ENCODE measurements at places on chromosomes 1 and 21.

DNA sequence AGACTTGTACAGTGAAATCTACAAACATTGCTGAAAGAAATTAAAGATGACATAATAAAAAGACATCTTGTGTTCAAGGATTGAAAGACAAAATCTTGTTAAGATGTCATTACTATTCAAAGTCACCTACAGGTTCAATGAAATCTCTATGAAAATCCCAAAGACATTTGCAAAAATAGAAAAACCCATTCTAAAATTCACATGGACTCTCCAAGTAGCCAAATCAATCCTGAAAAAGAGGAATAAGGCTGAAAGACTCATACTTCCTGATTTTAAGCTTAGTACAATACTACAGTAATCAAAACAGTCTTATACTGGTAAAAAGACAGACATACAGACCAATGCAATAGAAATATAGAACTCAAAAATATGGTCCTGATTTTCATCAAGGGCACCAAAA is 78.6 kb downstream of the PCSK9 start:
- no peak for DNase-seq
- H3K27ac ChIP-seq: no peak overlapping the region
- no peaks in the 10 kb centered on the region for H3K4me1 ChIP-seq
- H3K4me3 ChIP-seq: no peak overlapping the region
- peaks cover 4% of the 10 kb centered on the region for H3K36me3 ChIP-seq
- H3K27me3 ChIP-seq: no peaks in the 10 kb centered on the region

GRCh38 chr21:41482301-41482700 is 25.7 kb downstream of the TMPRSS2 start:
- no peaks in the 10 kb centered on the region for H3K36me3 ChIP-seq
- H3K4me1 ChIP-seq: peaks cover 35% of the 10 kb centered on the region
- no peak overlapping the region for H3K4me3 ChIP-seq
- no peak for DNase-seq

GRCh38 chr21:39666026-39666425 is 53.3 kb downstream of the B3GALT5 start:
- no peaks in the 10 kb centered on the region for H3K36me3 ChIP-seq
- H3K4me3 ChIP-seq: no peak overlapping the region
- H3K27ac ChIP-seq: no peak overlapping the region
- no peaks in the 10 kb centered on the region for H3K27me3 ChIP-seq

GRCh38 chr1:41856944-41857285 is 61.8 kb downstream of the HIVEP3 start:
- H3K27me3 ChIP-seq: no peaks in the 10 kb centered on the region
- H3K27ac ChIP-seq: no peak overlapping the region
- no peak for DNase-seq
- no peak overlapping the region for H3K4me3 ChIP-seq

- no peaks in the 10 kb centered on the region for H3K4me1 ChIP-seq
- no peak overlapping the region for H3K27ac ChIP-seq
- DNase-seq: no peak
- no peaks in the 10 kb centered on the region for H3K27me3 ChIP-seq
Observed at GRCh38 chr1:29499104-29499650, 262.9 kb downstream of the PTPRU start.

GRCh38 chr1:18007391-18008041 is 100.1 kb upstream of the IGSF21 start:
- H3K27me3 ChIP-seq: no peaks in the 10 kb centered on the region
- H3K27ac ChIP-seq: no peak overlapping the region
- no peaks in the 10 kb centered on the region for H3K4me1 ChIP-seq
- DNase-seq: no peak
- no peak overlapping the region for H3K4me3 ChIP-seq
